ENCODE measurements at places on chromosomes 12 and 14. TPM values are rescaled to one million over a fixed set of nuclear protein-coding genes. Genes with fewer than 3 reads are reported as not detected.

PLCZ1 gene
- not detected for total RNA-seq

PPP1R36 gene
- 0.30 TPM for total RNA-seq

INHBE gene
- 10.9 TPM for total RNA-seq

RPS26 gene
- 2,167 TPM for total RNA-seq

PLEK2 gene
- 5.4 TPM for total RNA-seq

NRDE2 gene
- 5.6 TPM for total RNA-seq

EIF2S3B gene
- 0.30 TPM for total RNA-seq

OR4M1 gene
- not detected for total RNA-seq

CEBPE gene
- not detected for total RNA-seq

All from bronchus fibroblast of lung (primary cell).